GOT3 (cell line): ENCODE measurements at places on chromosomes 11 and 22.

DNA sequence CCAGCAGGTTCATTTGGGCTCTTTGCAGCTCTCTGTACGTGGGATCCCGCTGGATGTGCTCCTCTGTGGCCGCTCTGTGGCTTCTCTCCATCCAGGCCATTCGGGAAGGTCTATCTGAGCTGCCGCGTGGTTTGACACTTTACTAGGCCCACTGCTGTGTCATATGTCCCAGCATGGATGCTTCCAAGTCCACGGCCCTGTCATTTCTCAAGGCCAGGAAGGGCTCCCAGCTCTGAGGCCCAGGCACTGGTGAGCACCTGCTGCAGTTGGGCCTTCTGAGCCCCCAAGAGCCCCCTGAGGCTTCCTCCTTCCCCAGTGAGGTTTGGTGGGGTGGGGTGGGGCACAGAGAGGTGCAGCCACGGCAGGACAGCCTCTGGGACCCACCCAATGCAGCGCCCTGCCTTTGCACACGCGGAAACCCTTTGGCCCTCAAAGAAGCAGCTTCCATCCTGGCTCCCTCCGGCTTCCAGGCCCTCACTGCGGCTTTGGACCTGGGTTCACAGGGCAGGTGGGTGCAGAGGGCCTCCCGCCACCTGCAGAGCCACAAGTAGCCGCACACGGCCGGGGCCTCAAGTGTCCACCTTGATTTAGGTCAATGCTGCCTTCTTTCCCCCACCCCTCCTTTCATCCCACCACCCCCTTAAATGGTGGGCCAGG is 44.5 kb upstream of the FGF3 start:
- no peak for DNase-seq

DNA sequence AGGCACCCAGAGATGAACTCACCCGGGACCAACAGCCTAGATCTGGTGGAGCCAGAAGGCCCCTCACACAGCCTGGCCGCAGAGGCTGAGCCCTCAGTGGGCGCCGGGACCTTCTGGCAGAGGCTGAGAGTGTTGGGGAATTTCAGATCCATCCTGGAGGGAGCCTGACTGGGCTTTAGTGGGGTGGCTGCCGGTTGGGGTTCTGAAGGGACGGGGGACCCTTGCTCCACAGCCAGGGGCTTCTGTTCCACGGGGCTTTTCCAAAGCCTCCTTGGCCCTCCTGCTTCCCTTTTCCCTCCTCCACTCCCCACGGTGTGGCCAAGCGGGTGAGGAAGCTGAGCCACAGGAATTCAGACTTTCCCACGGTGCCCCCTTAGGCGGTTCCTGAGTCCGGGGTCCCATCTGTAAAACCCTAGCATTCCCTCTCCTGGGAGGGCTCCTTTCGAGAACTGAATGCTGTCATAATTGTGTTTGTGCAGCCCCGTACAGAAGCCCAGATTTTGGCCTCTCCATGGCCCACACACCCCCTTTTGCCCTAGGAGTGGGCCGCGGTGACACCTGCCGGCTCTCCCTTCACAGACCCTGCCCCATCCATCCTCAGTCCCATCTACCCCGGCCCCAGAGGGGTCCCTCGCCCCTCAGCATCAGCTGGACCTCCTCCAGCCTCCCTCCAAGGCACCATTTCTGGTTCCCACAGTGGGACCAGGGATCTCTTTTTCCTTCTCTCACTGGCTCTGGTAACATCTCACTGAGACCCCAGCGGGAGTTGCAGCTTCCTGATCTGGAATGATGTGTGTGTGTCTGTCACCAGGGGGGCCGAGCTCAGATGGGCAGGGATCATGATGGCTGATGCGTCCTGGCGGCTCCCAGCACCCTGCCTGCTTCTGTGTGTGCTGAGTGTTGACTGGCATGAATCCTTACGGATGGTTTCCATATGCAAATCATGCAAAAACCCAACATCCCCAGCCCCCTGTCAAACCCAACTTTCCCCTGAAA is 1048.4 kb downstream of the TBC1D22A start:
- DNase-seq, result no peak

GRCh38 chr11:97745515-97746050 is 1275.2 kb upstream of the CNTN5 start:
- no peak for DNase-seq

DNA sequence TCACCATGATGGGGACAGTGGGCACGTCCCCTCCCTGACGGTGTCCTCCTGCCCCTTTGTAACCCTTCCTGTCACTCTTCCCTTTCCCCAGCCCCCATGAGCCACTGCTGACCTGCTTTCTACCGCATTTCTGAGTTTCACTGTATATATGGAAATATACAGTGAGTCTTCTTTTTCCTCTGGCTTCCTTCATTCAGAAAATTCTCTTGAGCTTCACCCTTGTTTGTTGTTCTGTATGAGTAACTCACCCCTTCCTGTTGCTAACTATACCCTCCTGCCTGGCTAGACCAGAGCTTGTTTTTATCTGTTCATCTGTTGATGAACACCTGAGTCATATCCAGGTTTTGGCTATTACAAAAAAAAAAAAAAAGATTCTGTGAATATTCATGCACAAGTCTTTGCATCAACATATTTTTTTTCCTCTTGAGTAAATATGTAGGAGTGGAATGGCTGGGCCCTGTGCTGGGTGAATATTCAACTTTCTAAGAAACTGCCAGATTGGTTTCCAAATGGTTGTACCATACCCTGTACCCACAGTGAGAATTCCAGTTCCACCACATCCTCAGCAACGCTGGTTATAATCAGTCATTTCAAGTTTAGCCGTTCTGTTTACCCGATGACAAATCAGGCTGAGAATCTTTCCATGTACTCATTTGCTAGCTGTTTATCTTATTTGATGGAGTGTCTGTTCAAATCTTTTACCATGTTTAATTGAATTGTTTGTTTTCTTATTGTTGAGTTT is 62.0 kb downstream of the IGF2 start:
- DNase-seq, result no peak

DNA sequence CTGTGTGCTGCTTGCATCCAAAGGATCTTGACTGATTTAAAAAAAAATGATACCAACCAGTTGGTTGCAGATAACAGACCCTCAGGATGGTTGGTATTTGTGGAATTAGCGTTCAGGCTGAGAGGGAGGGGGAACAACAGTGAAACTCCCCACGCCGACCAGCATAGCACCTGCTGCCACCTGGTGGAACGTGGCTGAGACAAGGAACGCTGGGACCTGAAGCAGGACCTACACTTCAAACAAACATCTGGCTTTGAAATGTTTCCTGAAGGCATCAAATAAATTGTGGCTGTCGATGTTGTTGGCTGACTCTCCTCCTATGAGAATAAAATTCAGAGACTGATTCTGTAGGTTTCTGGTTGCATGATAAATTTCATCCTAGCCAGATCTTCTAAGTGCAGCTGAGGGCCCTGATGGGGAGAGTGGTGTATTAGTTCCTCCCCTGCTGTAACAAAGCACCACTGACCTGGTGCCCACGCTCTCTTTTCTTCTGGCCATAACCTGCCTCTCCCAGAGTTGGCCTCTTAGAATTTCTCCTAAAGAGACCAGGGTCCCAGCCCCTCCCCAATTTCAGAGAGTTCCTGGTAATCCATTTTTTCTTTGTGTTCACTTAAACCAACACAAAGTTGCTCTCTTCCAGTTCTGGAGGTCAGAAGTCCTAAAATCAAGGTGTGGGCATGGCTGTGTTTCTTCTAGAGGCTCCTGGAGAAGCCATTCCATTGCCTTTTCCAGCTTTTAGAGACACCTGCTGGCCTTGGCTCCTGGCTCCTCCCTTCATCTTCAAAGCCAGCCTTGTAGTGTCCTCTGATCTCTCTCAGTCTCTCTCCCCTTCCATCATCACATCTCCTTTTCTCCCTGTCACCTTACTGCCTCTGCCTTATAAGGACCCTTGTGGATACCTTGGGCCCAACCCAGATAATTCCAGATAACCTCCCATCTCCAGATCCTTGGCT is 17.3 kb downstream of the APOL2 start:
- DNase-seq, result no peak

DNA sequence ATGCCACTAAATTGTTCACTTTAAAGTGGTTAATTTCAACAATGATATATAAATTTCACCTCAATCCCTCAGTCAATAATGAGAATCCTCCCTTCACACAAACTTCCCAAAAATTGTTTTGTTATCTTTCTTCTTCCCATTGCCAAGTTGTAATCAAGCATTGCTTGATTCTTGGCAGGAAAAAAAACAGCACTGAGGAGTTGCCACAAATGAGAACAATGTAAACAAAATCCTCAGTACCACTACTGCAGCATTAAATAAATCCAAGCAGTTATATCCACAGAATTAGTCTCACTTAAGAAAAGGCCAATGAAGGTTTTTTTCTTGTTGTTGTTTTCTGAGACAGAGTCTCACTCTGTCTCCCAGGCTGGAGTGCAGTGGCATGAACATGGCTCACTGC is 38.2 kb downstream of the FAM168A start:
- no peak for DNase-seq

DNA sequence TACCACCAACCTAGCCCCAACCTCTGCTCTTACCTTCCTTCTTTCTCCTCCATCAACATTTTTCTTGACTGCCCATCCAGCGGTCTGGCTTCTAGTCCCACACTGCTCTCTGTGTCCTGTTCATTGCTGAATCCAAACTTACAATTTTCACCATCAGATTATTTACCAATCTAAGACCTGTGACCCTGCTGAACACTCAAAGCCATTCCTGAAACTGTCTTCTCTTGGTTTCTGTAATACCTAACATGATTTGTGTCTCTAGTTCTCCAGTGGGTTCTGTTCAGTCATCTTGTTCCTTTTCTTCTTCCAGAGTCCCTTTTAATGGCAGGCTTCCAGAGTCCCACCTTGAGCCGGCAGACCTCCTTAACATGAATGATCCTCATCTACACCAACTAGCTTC is 24.1 kb downstream of the RRAS2 start:
- no peak for DNase-seq

GRCh38 chr22:35253946-35254345 is 3.3 kb upstream of the HMGXB4 start:
- DNase-seq, result no peak

DNA sequence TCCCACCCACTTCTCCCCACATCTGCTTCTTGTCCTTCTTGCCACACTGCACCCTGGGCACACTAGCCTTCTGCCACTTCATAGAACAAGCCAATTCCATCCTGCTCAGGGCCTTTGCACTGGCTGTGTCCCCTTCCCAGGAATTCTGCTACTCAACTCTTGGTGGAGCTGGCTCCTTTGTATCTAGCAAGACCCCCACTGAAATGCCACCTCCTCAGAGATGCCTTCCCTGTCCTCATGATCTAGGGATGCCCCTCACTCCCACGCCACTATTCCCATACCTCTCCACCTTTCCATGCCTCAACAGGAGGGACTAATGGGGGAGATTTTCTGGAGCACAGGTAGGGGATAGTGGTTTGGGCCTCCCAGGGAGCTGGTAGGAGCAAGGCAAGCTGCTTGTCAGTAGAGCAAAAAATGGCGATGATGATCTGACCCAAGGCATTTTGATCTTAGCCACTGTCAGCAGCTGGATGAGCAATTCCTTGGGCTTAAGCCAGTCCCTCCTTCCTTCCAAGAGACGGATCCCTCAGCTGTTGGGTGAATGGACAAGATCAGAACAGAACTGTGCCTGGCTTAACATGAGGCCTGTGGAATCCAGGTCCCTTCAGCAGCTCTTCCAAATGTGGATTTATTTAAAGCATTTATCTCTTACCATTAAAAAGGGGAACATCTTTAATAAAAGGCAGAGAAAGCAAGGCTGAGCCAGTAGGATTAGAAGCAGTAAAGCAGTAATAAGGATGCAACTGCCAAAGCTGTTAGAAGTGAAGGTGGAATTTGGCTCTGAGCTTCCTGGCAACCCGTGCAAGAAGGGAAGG is 4.0 kb upstream of the PRDM11 start:
- no peak for DNase-seq

DNA sequence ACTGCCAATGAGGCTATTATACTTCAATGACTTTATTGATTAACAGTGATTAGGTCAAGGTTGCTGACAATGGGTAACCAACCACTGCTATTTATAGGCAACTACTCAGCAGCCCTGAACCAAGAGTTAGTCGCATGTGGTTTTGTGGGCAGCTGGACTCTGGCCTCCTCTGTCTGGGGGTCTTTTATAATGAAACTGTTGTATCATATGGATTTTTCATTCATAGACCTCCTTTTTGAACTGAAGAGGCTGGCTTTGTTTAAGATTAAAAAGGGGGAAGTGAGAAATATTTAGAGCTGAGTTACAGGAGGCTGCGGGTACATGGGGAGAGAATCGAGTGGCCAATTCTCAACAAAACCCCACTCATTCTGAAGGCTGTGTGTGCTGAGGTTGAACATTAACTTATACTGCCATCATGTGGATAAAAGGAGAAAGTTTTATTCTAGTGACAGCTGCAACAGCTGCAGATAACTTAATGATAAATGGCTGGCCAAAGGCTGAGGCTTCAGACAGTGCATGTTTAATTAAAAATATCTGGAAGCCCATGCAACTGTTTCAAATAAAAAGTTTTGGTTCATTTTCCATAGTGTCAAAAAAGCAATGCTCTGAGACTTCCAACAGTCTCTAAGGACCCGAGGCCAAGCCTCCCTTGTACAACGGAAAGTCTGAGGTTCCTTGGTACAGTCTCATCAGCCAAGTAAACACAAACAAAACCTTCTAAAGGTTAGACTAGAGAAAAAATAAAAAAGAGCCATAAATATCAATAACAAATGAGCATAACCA is 682.6 kb downstream of the KCNA4 start:
- DNase-seq, result no peak
